ENCODE measurements at places on chromosomes 1 and 21.

- no peak for DNase-seq
Measured at GRCh38 chr1:228358039-228358763, 48.4 kb downstream of the TRIM11 start.

GRCh38 chr1:45551684-45552083, 1.1 kb downstream of the AKR1A1 start:
- no peak for DNase-seq

GRCh38 chr1:106278716-106279115, 777.8 kb upstream of the PRMT6 start:
- DNase-seq = no peak

GRCh38 chr1:178282949-178283367, 189.1 kb downstream of the RASAL2 start:
- no peak for DNase-seq

GRCh38 chr1:63112155-63112900, 210.0 kb upstream of the FOXD3 start:
- DNase-seq = no peak

DNA sequence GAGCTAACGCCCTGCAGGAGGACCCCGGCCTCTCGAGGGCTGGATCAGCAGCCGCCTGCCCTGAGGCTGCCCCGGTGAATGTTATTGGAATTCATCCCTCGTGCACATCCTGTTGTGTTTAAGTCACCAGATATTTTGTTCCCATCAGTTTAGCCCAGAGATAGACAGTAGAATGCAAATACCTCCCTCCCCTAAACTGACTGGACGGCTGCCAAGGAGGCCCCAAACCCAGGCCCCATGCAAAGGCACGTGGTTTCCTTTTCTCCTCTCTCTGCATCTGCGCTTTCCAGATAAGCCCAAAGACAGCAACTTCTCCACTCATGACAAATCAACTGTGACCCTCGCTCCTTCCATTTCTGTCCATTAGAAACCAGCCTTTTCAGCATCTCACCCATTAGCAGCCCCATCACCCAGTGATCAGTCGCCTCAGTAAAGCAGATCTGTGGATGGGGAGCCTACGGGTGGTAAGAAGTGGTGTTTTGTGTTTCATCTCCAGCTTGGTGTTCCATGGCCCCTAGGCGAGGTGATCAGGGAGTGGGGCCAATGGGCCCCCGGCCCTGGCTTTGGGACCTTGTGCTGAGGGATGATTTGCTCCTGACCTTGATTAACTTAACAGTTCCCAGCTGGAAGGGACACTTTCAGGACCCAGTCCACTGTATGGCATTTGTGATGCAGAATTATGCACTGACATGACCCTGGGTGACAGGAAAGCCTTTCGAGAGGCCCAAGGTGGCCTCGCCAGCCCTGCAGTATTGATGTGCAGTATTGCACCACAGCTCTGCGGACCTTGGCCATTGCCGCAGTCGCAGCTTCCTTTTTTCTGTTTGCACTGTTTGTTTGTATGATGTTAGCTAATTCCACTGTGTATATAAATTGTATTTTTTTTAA, 5.2 kb downstream of the NPPA start:
- DNase-seq = no peak

GRCh38 chr1:19370453-19371170, 58.5 kb downstream of the SLC66A1 start:
- no peak for DNase-seq

DNA sequence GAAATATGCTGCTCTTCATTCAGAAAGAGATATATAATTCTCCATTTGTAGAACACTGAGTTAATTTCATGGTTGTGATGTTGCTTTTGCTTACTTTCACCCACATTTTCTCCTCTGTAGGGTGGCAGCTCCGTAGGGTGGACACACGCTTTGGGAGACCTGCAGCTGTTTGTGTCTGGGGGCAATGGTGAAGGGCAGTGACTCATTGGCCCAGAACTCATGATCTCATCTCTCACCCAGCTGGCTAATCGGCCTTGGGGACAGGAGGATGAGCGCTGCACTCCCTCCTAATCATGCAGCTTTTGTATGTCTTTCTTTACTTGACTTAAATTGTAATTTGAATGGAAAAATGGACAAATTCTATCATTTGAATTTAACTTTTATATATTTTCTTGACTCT, 9.6 kb downstream of the DISC1 start:
- DNase-seq = no peak

GRCh38 chr21:29299046-29299915, 559 bp downstream of the BACH1 start:
- DNase-seq = no peak

DNA sequence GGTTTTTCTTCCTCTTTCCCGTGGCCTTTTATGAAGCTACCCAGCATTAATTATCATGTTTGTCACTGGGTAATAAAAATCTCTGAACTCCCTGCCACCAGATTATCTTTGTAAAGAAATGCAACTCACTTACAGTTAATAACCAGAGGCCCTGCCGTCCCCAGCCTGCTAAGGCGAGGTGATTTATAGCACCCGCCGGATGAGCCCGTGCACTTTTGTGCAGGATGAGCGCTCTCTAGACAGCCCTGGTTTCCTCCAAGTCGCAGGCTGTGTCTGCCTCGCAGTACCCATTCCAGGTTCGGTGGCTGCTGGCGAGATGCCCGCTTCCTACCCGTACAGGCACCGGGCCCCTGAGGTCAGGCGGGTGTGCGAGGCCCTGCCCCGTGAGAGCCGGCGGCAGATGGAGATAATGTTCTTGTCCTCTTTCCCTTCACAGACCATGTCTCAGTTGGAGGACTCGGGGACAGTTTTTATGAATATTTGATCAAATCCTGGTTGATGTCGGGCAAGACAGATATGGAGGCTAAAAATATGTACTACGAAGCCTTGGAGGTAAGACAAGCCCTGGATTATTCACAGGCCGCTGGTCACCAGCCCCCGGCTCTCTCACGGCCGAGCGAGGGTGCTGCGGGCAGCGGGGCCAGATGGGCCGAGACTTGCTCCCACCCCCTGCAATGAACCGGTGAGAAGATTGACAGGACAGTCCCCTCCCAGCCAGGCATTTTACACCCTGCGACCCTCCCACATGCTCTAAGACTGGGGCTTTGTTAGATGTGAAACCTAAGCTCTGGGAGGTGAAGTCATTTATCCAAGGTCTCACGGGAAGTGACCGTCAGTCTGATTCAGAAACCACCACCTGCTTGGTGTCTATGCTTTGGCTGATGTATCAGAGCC, 28.5 kb upstream of the SELENON start:
- DNase-seq = peak; percentile 82

GRCh38 chr1:54238353-54239034, 38.5 kb downstream of the MRPL37 start:
- no peak for DNase-seq

GRCh38 chr1:1614204-1614953, 921 bp upstream of the MIB2 start:
- peak; percentile 50 for DNase-seq

DNA sequence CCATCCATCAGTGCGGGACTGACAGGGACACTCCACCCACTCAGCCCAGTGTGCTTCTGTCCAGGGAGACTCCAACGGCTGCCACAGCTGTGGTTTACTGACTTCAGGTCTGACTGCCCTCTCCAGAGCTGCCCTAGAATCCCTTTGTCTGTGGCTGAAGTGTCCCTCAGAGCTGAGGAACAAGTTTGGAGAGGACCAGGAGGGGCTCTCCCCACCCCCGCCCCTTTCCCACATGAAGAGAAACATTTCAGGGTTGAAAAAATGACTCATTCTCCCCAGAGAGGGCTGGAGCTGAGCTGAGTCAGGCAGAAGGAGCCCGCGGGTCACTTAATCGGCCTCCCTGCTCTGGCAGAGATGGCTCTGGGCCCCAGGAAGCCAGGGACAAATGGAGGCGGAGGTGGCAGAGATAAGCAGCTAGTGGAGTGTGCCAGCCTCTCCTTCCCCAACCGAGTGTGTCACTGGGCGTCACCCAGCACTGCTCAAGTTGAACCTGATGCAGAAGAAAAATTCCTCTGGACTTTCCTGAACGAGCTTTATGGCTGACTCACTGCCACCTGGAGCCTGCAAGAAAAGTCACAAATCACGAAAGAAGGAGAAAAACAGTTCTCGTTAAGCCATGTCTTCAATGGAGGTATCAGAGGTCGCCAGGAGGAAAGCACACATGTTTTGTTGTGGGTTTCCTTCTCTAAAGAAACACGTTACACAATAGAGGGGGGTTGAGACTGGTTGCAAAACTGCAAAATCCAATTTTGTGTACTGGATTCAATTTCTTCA, 34.3 kb upstream of the ECE1 start:
- no peak for DNase-seq

DNA sequence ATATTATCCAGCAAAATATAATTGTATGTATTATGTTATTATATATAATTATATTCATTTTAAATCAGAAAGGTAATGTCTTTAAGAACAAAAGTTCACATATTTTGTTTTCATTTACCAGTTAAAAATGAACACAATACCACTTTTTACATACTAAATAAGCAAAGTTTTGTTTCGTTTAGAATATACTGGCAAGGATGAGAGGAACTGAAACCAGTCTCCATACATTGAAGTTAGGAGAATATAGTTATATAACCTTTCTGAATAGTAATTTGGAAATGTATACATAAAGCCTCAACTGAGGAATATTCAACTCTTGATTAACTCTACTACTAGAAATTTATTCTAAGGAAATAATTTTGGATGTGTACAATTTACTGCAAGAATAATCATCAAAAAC, 110.5 kb downstream of the ZNF644 start:
- no peak for DNase-seq

DNA sequence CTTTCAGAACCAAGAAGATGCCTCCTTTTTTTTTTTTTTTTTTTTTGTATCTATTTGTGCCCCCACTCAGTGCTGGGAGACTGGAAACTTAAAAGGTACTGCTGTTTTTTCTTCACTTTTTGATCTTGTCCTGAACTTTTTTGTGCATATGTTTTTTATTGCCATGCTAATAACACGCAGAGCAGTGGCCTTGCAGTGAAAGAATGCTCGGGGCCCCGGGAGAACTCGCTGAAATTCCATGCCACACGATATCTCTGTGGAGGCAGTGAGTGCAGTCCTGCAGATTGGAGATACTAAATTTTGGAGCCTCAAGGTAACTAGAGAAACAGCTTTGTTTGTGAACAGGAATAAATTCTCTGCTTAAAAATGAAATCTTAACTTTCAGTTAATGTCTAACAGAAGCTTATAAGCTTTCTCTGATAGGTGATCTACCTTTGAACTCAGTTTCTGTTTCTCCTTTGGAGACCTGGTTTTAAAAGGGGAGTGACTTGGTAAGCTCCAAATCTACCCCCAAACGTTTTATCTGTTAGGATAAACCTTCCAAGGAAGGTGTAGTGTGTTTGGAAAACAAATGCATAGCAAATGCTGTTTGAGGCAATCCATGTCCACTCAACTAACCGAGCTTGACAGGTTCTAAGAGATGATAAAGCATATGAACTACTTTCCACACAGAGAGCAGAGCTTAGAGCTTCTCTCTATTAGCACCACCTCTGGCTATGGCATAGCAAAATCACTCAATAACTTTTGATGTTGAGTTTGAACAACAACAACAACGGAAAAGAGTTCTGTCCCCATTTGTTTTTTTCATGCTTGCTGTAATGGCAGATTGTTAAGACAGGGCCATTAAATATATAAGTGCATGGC, 113.7 kb upstream of the PLXNA2 start:
- no peak for DNase-seq

DNA sequence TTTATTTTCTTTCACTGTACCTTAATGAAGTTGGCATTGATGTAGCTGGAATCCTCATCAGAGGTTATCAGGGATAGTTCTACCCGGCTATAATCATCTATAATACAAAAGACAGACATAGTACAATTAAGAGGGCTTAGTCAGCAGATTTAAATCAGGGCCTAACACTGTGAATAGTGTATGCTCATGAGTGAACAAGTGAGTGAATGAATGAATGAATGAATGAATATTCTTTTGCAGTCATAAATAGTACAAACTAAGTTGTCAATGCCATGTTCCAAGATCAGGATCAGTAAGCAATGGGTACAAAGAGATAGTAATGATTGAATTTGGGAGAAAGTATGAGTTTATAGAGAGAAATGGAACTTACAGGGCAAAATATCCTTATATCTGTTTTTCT, 12.5 kb downstream of the PTPN22 start:
- no peak for DNase-seq

- no peak for DNase-seq
Measured at GRCh38 chr1:187715483-187715882, 886.7 kb downstream of the PLA2G4A start.

DNA sequence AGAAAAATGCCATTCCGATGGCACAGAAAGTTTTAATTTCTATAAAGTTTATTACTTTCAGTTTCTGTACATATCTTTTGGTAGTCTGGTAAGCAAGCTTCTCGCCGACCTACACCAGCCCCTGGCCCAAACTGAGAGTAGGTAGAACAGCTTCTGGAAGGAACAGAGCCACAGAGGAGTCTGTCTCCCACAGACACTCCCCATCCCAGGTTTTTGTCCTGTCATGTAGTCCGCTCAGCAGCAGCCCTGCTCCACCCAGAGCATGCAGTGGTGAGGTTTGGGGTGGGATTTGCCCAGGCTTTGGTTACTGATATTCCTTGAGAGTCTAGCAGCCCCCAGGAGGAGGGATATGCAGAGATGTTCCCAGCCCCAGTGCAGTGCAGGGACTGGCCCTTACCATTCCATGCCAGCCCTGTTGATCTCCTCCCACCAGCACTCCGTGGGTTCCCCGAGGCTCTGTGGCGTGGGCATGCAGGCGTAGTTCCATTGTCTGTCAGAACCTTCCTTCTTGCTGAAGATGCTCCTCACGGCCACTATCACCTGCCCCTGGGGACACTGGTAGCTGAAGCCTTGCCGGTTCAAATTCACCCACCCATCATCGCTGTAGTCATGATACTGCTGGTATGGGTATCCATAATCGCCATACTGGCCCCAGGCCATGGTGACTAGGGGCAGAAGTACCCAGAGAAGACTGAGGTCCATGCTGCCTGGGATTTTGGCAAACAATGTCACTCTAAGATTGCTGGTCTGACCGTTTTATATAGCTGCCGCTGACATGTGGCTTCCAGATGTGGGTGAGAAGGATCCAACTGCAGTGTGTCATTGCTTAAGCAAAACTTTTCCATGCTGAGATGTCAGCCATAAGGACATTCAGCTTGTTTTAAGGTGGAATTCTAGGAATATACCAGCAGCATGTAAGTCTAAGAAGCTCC, at the start of gene DPT:
Gene DPT (minus strand): TSS at position 734 of the 932 bp plus-strand sequence. CDS start 32 bp downstream, at position 702.
- no peak for DNase-seq

- DNase-seq = no peak
Measured at GRCh38 chr1:161913482-161914140, 110.1 kb downstream of the OLFML2B start.

- DNase-seq = no peak
Measured at GRCh38 chr21:43318368-43318767, 108.6 kb downstream of the SIK1 start.

GRCh38 chr1:5611851-5612250, 380.4 kb downstream of the NPHP4 start:
- DNase-seq = no peak

DNA sequence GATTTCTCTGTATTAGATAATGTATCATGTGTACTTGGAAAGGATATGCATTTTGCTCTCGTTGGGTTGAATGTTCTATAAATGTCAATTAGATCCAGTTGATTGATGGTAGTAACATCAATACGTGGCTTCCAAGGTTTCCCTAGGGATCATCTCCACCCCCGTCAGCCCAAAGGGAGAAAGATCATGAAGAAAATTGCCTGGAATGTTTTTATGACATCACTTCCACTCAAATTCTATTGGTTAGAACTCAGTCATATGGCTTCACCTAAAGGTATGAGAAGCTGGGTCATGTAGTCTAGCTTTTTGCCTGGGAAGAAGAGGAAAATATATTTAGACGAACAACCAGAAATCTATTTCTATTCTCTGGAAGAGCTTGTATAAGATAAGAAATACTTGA, at the start of gene C1orf185:
Gene C1orf185 (plus strand): TSS at position 253 of the 400 bp plus-strand sequence. CDS start 6 bp downstream, at position 259.
- no peak for DNase-seq

GRCh38 chr1:224266915-224267856, 62.8 kb downstream of the NVL start:
- DNase-seq = no peak
